ENCODE measurements at places on chromosomes 12 and 14.

GRCh38 chr12:53660041-53660440 lies 15.8 kb downstream of the ATP5MC2 start:
- no peak for DNase-seq

DNA sequence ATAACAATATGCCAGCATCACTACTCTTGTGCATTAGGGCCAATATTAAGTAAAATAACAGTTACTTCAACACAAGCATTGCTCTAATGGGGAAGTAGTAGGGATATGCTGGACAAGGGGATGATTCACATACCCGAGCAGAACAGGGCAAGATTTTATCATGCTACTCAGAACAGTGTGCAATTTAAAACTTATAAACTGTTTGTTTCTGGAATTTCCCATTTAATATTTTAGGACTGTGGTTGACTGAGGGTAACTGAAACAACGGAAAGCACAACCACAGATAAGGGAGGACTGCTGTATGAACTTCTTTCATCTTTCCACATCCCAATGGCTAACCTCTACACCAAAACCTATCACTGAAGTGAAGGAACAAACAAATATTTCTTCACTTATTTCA lies 36.8 kb downstream of the SARNP start:
- no peak for DNase-seq

GRCh38 chr14:39680777-39681176 lies 248.5 kb upstream of the FBXO33 start:
- DNase-seq, result no peak

GRCh38 chr14:30410986-30411385 lies 148.0 kb upstream of the G2E3 start:
- DNase-seq, result no peak

DNA sequence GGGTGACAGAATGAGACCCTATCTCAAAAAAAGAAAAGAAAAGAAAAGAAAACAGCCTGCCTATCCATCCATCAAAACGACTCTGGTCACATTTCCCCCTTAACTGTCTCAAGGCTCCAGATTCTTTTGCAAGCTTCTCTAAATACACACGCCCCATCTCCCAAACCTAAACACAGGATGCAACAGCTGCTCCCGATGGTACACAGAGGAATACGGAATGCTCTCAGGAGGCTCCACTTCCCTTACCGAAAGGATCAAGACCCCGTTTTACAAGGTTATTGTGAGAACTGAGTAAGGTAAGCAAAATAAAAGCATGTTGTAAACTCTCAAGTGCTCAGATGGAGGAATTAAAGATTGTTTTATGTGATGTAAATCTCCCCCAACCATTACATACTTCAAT lies 62.3 kb downstream of the NT5DC3 start:
- no peak for DNase-seq

- no peak for DNase-seq
These were observed 158.1 kb downstream of the RPS29 start for GRCh38 chr14:49428076-49428475.

DNA sequence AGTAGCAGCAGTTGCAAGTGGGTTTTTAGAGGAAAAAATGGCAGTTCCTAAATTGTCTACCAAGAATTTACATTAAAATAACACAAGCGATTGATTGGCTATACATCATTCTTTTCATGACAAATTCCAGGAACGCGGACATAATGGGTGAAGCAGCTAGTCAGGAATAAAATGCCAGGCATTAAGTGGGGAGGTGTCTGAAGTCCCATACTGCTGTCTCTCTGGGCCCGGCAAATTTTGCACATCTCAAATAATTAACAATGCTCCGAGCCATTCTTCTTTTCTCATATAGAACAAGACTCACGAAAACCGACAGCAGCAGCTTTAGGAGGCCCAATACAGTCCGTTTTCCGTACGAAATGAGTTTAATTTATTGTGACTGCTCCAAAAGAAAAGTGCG lies 696 bp downstream of the RPL36AL start:
- no peak for DNase-seq

DNA sequence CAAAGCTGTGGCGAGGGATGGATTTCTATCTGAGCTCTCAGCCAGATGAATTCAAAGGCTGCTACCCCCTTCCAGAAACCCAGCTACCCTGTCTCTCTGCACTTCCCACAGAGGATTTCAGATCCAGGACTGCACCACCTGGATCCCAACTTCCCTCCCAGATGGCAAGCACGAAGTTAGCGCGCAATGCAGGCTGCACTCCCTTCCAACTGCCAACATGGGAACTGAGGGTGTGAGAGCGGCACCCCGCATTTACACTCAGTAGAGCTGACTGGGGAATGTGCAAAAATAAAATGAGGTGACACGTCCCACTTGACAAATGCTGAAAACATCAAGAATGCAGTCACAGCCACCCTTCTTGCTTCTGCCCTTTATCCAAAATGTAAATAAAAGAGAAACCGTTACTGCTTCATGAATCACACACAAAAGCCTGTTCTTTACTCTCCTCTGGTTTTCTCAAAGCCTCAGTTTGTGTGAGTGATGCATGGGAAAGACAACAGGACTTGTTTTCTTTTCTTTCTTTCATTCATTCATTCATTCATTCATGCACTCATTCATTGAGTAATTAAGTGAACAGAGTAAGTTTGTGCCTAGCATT lies 85.7 kb downstream of the ITPK1 start:
- DNase-seq, result no peak

DNA sequence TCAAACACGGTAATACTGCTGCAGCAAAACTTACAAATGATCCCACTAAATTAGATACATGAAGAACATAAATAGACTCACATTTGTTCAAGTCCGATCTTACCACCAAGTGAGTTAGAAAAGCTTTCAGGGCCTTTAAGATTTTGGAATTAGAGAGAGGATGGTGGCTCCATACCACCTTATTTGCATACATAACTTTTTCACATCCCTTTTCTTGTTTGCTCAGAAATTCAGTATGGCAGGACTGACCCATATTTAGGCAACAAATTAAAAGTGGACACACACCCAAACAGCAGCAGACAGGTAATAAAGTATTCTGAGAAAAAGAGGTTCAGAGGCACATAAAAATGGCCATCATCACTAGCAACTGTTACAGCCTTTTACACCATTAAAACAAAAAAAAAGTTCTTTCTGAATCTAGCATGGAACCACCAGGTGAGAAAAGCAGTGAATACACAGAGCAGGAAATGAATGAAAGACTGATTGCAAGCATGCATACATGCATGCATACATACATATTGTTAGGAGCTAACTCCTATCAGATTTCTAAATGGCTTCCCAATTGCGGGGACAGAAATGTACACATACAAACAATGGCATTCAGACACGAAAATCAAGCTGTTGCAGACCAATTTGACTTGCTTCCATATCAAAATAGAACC lies 23.3 kb downstream of the STXBP6 start:
- no peak for DNase-seq

DNA sequence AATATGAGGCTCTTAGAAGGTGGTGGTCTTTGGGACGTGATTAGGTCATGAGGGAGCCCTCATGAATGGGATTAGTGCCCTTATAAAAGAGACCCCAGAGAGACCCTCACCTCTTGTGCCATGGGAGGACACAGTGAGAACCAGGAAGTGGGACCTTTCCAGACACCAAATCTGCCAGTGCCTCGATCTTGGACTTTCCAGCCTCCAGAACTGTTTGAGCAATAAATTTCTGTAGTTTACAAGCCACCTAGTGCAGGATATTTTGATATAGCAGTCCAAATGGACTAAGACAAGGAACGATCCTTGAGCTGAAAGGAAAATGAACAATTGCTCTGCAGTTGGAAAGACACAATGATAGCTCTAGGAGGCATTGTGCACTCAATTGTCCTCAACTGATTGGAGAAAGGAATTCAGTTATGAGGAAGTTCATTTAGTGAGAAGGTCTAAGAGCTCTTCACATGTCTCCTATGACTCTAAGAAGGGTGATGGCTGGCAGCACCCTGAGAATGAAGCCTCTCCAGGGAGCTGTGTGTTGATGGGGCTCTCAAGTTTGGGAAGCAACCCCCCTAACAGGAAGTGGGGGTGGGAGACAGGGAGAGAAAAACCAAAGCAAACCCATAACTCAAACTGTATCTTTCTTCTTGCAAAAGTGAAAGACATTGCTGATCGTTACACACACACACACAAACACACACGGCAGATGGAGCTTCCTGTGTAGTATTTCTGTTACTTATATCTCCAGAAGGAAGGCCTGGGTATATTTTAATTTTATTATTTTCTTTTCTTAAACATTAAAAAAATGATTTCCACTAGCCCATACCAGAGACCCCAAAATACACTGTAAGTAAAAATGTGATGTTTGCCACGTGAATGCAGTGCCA lies 21.0 kb downstream of the CHST11 start:
- no peak for DNase-seq

DNA sequence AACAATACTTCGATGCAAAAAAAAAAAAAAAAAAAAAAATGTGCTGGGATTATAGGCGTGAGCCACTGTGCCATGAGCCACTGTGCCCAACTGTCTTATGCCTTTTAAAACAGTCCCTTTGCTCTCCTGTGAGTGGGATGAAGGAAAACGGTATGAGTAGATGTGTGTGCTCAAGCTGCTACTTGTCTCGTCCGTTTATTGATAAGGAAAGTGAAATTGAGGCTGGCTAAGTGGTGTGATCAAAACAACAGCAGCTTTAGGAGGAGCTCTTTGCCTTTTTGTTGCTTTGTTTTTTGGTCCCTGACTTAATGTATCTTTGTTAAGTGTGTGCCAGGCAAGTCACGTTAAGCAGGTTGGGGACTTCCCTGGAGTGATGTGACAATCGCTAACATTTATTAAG lies 275.9 kb downstream of the TMEM132C start:
- DNase-seq, result no peak

DNA sequence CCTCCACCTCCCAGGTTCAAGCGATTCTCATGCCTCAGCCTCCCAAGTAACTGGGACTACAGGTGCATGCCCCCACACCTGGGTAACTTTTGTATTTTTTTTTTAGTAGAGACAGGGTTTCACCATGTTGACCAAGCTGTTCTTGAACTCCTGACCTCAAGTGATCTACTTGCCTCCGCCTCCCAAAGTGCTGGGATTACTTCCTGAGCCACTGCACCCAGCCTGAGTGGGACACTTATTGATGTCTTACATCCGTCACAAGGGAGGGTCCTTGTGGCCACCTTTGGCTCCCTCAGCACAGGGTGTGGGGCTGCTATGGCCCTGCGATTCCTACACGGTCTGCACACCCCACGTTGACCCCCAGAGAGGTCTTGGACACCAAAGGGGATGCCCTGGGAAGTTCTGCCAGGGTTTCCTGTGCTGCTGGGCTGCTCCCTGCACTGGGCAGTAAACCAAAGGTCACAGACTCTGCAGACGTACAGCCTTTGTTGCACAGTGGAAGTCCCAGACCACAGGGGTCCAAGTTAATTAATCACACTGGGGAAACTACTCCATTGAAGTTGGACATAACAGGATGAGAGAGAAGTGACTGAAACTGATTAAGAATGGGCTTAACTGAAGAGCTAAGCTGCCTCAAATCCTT lies 95.7 kb downstream of the SAMD4A start:
- no peak for DNase-seq

DNA sequence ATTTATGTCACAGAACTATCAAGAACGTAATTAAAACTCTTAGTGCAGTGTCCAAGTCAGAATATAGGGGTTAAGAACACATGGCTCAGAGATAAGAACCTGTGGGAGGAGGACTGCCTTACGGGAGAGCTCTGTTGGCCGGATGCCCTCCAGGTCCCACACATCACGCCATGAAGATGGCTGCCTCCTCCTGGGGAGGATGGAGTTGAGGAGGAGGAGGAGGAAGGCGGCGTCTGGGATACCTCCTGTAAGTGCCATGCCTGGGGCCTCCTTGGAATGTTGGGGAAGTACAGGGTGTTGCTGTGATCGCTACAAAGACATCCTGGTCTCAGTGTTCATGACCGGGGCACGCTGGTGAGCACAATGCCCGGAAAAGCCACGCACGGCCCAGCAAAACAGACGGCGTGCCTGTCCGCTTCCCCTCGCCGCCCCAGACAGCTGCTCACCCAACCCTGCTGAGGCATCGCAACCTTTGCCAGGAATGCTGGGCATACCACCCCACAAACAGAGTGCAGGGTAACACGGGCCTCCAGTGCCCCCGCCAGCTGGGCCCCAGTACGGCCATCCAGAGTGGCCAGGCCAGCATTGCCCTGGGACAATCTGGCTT lies 28.7 kb upstream of the CD9 start:
- no peak for DNase-seq

All from activated CD4-positive, CD25-positive, alpha-beta regulatory T cell treated with anti-CD3 and anti-CD28 coated beads, Interleukin-2, amount 50 U/mL, for 16 hours (primary cell).